ENCODE measurements at places on chromosomes 13 and 19.

DNA sequence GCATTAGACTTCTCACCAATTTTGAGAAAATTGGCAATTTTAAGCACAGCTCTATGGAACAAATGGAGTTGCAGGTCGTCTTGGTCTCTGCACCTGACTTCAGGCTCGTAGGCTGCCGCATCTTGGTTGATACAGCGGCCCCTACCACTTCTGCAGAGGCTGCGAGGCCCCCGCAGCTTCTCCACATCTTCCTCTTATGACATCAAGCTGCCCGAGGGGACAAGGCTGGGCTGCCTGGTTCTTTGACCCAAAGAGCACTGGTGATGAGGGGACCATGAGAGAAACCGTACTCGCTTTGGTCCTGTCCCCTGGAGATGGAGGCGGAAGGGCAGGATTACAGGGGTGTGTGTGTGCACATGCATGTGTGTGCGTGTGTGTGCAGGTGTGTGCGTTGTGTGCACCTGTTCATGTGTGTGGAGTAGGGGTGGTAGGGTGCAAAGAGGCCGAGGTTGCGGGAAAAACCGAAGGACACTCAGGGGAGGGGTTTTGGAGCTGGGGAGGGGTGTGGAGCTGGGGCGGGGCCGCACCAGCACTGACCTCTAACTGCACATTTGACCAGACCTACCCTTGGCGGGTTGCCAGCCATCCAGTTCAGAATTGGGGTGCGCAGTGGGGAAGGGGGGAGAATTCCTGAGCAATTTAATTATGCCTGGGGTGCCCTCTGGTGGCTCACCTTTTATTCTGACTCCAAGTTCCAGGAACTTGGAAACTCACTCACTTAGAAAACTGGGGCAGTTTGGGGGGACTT is 65.1 kb upstream of the ARHGEF7 start:
- no peak for DNase-seq

DNA sequence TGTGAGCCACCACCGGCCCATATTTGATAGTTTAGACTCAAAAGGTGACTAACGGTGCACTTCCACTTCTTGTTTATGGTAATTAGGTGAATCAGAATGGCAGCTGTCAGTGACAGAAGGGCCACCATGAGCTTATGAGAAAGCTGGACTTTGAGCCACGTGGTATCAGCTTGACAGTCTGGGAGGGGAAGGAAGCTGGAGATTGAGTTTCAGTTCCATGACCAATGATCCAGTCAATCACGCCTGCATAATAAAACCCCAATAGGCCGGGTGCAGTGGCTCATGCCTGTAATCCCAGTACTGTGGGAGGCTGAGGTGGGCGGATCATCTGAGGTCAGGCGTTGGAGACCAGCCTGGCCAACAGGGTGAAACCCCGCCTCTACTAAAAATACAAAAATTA is 8.2 kb downstream of the EID2B start:
- DNase-seq = no peak

- DNase-seq = peak; percentile 43
These were observed 359.6 kb downstream of the FOXO1 start for GRCh38 chr13:40306817-40307216.

- no peak for DNase-seq
These were observed 98.8 kb upstream of the CACNA1A start for GRCh38 chr19:13604902-13605586.

- no peak for DNase-seq
These were observed 28.7 kb downstream of the DNMT1 start for GRCh38 chr19:10166046-10166445.

- DNase-seq = no peak
These were observed 3.5 kb downstream of the ANGPTL4 start for GRCh38 chr19:8367327-8368001.

DNA sequence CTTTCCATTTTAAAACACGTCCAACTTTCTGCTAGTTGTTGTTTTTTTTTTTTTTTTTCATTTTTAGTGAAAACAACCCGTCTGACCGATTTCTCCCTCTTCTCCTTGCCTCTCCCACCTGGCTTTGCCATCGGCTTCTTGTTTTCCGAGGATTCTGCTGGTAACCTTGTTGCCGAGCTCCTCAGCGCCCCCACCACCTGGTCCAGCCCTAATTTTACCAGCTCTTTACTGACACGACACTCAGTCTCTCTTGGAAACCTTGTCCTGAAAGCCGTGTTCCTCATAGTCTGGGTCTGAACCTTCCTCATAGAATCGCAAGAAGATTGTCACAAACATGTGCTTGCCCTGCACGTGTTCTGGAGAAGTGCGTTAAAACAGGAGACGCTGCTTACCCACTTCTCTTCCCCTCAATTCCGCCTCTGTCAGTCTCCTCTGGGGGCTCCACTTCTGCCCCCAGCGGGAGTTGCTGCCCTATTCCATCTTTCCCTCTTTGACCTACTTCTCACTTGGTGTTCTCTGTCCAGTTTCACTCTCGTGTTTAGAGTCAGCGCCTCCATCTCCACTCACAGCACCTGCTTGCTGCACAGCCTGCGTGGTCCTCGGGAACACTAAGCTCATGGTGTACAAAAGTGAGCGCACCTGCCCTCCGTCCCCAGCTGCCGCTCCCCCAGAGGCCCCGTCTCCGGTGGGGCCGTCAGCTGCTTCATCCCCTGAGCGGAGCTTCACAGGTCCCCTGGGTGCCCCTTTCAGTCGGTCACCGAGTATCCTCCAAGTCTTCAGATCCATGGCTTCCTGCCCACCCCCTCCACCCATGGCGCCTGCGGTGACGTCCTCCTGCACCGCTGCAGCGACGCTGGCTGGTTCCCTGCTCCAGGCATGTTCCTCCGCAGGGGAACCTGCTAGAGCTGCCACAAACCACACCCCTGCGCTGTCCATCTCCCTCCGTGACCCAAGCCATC is 65.1 kb downstream of the TM9SF2 start:
- DNase-seq = no peak

DNA sequence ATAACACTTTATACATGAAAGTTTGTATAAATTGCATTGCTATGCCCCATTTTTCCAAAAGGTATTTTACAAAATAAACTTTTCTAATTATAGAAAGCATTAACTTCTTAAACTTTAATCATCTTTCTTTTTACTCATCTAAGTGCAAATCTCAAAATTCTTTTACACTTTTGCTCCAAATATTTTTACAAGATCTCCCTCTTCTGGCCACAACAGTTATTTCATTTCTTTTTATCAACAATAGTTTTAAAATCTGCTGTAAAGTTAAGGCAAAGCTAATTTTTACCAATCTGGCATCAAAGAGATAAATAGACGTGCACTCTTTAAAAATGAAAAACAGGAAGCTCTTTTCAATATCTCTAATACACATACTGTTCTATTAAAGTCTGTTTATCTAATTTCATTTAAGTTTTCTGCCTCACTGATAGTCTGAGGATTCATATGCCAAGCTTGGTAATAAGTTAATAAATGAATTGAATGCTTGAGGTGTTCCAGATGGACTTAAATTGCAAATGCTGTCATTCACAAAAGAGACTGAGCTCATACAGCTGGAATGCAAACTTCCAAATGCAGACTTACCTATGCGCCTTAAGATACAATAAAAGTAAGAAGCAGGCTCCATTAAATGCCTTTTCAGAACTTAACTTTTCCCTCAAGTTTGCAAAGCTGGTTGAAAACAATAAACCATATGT is 583.0 kb upstream of the ATXN8OS start:
- DNase-seq = no peak

- no peak for DNase-seq
These were observed 745.2 kb downstream of the PCDH17 start for GRCh38 chr13:58376775-58377174.

DNA sequence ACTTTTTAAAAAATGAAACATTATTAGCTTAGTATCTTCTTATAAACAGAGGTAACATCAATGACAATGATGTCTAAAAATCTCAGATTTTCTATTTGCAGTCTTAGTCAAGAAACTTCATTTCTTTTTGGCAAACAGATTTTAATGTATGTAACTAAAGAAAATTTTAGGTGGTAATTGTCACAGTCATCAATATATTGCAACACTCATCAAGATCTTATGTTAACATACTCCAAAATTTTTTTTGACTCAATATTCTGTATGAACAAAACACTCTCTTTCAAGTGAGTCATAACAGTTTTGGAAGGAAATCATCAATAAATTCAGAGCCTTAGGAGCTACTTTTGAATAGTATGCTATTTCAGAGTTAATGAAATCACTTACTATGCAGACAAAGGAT is 1507.6 kb downstream of the SLITRK1 start:
- no peak for DNase-seq

GRCh38 chr13:111129465-111130115 is 14.5 kb downstream of the ARHGEF7 start:
- DNase-seq = no peak

DNA sequence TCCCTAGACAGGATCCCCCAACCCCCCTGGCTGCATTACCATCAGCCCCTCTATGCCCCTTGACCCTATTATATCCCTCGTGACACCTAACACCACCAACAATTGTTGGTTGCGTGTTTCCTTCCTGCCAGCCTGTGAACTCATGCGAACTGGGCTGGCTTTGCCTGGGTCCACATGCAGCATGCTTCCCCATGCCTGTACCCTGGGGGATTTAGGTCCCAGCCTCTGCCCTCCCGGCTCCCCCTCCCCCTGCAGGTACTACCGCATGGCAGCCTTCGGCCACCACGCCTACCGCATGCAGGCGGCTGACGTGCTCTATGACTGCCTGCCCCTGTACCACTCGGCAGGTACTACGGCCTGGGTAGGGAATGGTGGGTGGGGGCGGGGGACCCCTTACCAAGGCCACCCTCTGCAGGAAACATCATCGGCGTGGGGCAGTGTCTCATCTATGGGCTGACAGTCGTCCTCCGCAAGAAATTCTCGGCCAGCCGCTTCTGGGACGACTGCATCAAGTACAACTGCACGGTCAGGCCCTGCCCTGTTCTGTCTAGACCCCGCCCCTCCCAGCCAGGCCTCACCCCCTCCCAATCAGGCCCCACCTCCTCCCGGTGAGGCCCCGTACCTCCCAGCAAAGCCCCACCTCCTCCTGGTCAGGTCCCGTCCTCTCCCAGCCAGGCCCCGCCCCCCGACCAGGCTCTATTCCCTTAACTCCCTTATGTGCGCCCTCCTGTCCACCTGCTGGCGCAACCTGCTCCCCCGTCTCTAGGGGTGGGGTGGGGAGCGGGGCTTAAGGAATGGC is 18.5 kb downstream of the SLC27A1 start:
- DNase-seq = peak; percentile 42

GRCh38 chr13:102484329-102484728 is 82.5 kb upstream of the FGF14 start:
- DNase-seq = no peak

- DNase-seq = no peak
These were observed 28.3 kb downstream of the ZNF507 start for GRCh38 chr19:32373585-32374295.

DNA sequence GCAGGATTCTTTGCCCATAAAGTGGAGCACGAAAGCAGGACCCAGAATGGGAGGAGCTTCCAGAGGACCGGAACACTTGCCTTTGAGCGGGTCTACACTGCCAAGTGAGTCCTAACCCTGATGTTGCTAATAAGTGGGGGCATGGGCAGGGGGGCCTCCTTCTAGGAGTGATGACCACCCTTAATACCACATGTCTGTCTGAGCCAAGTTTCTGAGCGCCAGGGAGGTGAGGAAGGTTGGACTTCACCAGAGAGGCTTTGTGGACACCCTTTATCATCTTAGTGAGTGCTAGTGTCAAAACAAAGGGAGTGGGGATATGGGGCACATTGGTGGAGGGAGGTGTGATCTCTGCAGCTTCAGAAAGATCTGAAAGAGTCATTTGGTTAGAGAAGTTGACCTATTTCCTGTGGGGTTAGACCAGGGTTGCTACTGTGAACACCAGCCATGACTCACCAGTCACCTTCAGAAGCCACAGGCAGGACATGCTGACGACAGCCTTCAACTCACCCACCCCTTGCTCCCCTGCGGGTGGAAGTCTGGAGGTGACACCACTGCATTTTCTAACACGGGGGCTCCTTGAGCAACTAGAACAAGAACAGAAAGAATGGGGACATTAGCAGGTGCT is 8.8 kb downstream of the ALOX5AP start:
- DNase-seq = peak; percentile 82
